ENCODE measurements at places on chromosomes 12 and 14.

DNA sequence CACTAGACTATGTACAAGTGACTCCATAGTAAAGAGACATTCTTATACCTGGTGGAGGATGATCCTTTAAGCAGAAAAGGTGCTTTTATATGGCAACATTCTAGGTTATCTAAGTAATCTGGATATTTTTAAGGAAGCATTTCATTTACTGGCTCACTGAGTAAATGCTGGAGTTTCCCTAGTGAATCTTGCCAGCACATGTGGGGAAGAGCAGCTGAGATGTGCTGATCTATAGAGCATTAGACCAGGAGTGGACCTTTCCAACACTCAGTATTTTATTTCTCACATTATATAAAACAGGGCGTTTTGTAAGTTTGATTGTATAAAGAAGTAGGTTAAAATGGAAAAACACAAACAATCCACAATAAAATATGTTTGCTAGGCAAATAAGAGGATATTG, 478.5 kb downstream of the ATP23 start:
- no peak for DNase-seq

DNA sequence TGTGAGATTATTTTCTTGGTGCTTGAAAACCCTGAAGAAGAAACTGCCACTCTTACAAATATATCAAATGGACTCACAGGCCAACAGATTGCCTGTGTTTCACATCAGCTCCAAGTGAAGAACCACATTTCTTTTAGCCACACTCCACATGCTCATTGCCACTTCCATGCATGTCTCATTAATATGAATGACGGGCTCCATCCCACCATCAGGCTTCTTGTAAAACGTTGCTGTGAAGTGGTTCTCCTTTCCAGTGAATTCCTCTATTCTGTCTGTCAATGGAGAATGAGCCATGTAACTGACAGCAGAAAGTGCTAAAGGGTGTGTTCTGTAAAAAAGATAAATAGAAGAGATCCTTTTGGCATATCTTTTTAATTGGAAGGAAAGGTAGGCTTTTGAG, 188.2 kb upstream of the RMST start:
- no peak for DNase-seq

GRCh38 chr12:59453475-59453874, 142.4 kb upstream of the SLC16A7 start:
- DNase-seq: no peak

DNA sequence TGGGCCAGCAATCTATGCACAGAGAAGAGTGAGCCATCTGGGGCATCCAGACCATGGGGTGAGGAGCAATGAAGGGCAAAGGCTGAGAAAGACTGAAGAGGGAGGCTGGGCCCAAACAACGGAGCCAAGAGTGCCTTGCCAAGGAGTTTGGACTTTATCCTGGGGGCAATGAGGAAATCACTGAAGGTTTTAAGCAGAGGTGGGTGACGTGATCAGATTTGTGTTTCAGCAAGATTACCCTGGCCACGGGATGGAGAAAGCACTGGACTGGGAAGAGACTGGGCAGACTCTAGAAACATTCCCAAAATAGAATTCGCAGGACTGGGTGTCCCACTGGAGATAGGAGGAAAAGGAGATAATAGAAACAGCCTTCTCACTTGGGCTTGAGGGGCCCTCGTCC, 65.3 kb downstream of the DPF3 start:
- DNase-seq: no peak

DNA sequence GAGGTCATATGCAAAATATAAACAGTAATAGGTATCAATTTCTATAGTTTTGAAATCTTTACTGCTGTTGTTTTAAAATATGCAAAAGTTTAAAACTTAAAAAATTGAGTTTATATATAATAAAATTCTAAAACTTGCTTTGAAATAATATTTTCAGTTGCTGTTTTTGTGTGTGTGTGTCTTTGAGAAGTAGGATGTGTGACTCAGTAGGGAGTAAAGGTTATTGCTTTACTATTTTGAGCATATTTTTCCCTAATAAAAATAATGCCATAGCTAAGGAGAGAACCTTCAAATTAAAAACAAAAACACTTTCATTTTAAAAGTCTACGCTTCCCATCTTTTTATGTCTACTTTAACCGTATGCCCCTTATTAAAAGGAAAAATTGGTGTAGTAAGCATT, 238.1 kb downstream of the FBXL14 start:
- no peak for DNase-seq

DNA sequence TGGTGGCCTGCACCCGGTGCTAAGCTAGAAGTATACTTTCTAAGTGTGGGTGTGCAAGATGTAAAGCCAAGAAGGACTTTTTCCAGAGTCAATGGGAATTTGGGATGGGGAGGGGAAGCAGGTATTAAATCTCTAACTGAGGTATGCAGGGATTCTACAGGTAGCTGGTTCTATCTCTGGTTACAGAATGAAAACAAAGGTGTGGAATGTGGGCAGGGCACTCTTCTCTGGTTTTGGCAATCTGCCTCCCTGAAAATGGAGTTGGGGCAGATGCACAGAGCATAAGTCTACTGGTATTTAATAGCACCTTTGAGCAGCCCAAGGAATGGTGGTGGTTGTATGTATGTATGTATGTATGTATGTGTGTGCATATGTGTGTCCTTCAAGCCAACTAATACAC, 66.7 kb upstream of the PPP1R12A start:
- DNase-seq: no peak

- no peak for DNase-seq
Observed at GRCh38 chr12:59737725-59738463, 142.1 kb downstream of the SLC16A7 start.

DNA sequence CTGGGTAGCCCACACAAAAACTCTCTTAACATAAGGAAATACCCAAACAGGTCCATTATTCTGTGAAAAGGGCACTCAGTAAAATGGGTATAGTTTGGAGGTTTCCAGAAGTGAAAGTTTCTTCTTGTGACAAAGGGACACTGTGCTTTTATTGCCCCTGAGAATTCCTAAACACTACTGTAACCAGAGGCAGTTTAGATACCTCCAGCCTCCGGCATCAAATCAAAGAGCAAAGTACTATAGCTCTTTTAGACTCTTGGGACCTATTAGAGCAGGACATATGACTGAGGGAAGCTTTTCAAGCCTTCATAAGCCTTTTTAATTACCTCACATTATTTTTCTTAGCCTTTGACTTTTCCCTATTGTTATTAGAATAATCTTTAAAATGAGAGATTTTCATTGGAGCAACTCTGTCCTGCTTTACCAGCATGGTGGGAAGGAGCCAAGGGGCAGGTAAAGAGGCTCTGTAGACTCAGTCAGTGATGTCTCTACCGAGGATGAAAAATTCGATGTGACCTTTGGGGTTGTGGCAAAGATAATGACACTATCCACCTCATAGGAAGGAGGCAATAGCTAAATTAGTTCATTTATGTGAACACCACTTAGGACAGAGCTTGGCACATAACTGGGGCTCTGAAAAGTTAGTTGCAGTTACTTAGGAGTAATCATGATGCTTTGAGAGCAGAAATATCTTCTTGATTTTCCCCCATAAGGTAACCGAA, 85.1 kb downstream of the IFNG start:
- DNase-seq: no peak

- no peak for DNase-seq
Observed at GRCh38 chr14:24057271-24057670, 5.5 kb downstream of the CARMIL3 start.

- no peak for DNase-seq
Observed at GRCh38 chr12:16112130-16112529, 165.4 kb downstream of the SLC15A5 start.

- no peak for DNase-seq
Observed at GRCh38 chr12:49041881-49042484, 18.6 kb downstream of the KMT2D start.

DNA sequence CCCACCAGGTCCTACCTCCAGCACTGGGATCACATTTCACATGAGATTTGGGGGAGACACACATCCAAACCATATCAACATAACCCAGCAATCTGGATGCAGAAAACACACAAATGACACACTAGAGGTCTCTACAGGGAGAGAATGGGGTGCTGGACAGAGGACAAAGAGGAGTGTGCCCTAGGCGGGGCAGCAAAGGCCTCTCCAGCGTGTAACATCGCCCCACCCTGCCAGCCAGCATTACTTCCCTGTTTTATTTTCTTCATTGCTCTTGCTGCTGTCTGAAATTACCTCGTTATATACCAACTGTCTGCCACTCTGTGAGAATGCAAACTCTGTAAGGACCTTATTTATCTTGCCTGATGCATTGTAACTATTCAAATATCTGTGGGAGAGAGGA, 61.1 kb downstream of the RIMBP2 start:
- DNase-seq: no peak

DNA sequence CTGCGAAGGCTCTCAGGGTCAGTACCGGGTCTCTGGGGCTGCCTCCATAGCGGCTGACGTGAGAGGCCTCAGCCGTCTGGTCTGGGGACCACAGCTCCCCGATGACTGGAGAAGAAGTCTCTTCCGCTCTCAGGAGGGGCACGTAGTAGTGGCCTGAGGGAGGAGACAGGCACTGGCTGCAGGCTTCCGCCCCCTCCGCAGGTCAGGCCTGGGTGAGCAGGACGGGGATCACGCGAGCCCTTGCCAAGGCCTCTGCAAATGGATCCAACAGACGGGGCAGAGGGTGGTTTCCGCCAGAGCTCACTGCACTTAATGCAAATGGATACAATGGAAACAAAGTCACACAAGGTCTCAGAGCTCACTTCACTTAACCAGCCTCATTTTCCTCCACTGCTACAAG, 24.7 kb downstream of the ANKLE2 start:
- DNase-seq: no peak

DNA sequence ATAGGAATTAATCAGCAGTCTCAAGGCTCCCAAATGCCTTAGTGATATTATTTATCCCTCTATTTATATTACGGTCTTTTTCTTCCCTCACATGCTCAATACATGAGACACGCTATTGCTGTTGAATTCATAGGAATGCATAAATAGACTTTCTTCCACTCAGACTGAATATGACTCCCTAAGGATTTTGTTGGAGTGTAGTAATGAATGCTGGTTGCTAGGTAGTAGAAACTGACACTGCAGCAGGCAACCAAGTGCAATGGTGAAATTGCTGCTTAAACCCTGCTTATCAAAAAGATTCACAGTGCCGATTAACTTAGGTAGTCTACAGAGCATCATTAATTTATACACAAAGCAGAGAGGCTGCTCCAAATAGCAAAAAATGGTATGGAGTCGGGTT, 168.2 kb downstream of the KCNC2 start:
- DNase-seq: no peak

- DNase-seq: no peak
Observed at GRCh38 chr12:129241852-129242251, 388.6 kb downstream of the GLT1D1 start.

DNA sequence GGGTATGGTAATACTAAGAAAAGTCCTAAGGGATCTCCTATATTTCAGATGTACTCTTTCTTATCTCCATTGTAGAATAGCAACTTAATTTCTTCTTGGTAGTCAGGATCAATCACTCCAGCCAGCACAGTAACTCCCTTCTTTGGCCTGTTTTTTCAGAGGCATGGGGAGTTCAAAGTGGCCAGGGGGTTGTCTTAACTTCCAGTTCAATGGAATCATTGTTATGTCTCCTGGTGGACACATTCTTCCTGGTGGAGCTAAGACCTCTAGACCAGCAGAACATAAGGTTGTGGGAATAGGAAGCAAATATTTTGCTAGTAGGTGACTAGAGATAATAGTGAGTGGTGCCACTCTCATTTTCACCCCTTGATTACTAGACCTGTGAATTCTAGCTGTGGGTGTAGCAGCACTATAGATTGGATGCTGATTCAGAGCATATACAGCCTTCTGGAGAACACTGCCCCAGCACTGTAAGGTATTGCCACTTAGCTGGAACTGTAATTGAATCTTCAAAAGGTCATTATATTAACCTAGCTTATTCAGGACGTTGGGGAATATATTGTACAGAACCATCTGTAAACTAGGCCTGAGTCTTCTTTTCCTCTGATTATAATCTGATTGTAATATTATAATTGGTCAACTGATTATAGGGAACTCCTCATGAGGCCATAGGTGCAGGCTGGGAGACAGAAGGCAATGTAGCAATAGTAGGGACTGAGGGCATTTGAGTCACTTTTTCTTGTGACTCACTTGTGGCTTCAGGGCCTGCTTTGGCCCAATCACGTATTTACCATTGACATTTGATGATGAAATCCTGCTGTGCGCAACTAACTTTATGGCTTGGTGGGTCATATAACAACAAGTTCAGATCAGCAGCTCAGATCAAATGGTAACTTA, 60.2 kb upstream of the ATP2B1 start:
- no peak for DNase-seq

DNA sequence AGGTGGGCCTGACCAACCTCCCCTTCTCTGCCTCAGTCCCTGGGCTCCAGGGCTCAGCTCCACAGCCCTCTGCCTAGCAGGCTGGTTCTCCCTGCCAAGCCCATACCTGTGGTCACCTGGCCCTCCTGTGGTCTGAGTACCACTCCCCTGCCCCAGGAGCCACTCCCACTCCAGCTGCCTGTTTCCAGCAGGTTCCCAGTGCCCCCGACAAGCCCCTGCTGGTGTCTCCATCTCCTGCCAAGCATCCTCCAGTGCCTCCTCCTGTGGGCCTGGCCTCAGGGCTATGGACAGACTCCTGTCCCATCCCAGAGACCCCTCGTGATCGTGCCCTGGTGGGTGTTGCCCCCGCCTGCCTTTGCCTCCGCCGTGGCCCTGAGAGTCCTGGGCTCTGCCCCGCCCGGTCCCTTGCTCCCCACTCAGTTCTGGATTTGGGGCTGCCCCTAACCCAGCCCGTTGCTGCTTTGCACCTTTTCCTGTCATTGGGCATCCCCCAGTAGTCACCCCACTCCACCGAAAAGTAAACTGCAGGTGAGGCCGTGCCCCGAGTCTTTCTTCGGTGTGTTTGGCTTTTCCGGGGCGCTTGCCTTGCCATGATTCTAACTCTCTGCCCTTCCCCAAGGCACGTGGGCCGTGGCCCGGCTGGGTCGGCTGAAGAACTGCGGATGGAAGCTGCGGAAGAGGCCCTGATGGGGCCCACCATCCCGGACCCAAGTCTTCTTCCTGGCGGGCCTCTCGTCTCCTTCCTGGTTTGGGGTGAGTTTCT, 9.8 kb downstream of the MEG3 start:
- no peak for DNase-seq

DNA sequence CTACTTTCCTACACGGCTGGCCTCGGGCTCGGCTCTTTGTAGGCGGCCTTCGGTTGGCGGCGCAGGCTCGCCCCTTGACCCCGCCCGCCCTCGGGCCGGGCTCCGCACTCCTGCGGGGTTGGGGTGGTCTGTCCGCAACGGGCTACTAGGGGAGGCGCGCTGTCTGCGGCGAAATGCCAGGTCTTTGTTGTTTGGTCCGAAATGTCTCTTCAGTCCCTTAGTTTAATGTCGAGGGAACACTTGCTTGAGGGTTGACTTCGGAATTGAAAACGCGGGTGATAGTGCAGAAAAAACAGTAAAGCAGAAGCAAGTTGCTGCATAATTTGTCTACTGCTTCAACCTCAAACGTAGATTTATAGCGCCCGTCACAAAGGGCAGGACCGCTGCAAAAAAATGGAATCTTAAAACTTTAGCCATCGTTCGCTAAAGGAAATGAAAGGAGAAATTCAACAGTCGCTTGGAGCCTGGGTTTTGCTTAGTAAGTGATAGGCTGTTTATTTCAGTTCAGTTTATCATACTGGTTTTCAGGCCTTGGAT, 390 bp downstream of the JKAMP start:
- DNase-seq: no peak

- no peak for DNase-seq
Observed at GRCh38 chr12:100993916-100994450, 199.4 kb downstream of the ANO4 start.

- no peak for DNase-seq
Observed at GRCh38 chr14:70061108-70061507, 127.6 kb downstream of the SLC8A3 start.

- no peak for DNase-seq
Observed at GRCh38 chr12:29145372-29146170, 3.5 kb upstream of the FAR2 start.

- no peak for DNase-seq
Observed at GRCh38 chr14:35819591-35820540, 6.3 kb upstream of the BRMS1L start.

Measured in GM19239 (cell line).